ENCODE measurements at places on chromosomes 3 and 15.

DNA sequence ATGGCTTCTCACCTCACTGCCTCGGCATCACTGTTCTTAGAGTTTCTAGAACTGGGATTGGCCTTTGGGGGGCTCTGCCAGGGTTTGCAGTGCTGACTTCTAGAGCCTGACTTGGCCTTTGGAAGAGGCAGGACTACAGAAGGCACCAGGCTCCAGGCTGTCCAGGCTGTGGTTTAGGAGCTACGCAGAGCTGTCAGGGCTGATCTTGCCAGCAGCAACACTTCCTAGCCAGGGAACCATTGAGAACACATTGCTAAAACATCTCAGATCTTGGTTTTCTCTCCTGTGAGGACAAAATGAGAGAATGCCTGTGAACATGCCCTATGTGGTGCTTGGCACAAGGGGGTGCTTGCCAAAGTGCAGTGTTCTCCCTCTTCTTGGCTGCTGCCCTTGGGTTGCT lies 34.6 kb upstream of the APEH start:
- DNase-seq = no peak

DNA sequence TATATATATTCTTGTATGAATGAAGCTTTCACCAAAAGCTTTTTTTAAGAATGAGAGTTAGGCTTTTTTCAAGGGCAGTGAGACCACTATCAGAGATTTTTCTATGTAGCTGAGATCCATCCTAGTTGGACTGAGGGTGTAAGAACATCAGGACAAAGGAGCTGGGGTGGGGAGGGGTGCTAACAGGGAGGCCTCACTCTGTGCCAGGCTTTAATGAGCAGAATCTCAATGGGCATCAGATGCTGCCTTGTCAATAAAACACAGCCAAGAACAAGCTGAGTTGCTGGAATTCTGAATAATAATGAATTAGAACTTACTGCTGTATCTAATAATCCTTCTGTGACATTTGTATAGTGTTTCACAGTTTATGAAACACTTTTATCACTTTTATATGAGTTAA lies 41.4 kb upstream of the USP3 start:
- DNase-seq = no peak

DNA sequence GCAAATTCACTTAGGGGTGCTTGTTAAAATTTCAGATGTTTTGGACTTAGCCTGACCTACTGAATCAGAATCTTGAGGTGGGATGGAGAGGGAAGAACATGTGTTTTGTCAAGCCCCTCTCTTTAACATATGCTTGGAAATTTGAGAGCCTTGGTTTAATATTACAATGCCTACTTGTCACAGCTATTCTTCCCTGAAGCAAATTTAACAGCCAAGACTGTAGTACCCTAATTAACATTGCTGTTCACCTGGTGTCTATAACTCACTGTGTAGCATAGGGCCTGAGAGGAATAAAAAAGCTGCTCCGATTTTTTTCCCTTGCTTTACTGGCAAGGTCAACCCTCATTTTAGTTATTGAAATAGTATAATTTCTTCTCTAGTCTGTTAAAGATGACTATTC lies 880.1 kb downstream of the CADM2 start:
- no peak for DNase-seq

GRCh38 chr3:5021116-5022092 lies 42.2 kb downstream of the BHLHE40 start:
- no peak for DNase-seq

DNA sequence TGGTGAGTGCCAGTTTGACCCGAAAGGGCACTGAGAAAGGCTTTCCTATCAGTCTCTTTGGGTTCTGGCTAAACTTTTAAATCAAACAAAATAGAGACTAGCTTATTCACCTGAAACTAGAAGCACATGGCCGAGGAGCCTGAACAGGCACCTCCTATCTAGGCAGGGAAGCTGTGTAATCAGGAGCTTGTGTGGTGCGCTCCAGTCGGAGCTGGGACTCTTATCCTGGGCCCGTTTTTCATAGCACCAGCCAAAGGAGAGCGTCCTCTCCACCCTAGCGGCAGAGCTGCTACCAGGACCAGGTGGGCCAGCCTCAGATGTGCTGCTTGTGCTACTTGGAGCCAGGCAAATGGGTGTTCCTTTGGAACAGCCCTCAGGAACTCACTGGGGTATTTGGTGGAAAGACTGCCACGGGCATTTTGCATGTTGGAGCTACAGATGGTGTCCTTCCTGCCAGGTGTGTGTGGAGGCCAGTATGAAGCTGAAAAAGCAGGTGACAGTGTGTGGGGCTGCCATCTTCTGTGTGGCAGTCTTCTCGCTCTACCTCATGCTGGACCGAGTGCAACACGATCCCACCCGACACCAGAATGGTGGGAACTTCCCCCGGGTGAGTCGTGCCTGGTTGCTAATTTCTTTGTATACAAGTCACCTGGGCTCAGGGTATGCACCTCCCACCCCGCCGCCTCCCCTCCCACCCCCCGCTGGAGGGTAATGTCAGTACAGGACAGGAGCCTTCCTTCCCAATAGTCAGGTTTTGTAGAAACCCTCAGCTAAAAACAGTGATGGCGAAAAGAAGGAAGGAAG lies 833 bp downstream of the MAN2A2 start:
- DNase-seq = no peak

- no peak for DNase-seq
Measured at GRCh38 chr3:149507491-149508324, 33.2 kb downstream of the TM4SF4 start.

GRCh38 chr3:189902230-189903186 lies 218.2 kb downstream of the P3H2 start:
- DNase-seq = no peak

DNA sequence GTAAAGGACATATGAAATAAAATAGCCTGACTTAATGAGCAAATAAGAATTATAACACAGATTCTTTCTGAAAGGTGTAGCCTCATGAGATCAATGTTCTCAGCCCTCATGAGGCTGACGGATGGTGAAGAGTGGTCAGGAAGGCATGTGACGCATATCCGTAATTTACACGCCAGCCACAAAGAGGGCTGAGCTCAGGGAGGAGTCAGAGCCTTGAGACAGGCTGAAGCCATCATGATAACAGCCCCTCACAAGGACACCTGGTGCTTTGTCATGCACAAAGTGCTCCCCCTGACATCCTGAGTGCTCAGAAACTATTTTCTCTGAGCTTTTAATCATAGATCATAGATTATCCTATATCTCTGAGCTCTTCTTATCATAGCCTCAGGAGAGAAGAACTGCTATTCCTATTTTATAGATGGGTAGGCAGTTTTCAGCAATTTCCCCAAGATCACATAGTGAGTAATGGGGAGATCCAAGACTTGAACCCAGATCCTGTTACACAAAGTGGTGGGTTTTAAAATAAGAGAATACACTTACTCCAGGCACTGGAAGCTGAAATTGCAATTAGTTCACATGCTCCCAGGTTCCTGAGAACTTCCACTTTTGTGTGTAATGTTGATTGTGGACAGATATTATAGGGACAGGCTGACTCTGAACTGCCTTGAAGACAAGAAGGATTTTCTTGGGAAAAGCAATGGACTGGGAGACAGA lies 267.1 kb downstream of the RPLP1 start:
- no peak for DNase-seq

GRCh38 chr15:69389426-69389825 lies 24.7 kb upstream of the KIF23 start:
- no peak for DNase-seq

- DNase-seq = no peak
Measured at GRCh38 chr3:100100425-100100824, 13.9 kb downstream of the FILIP1L start.

- peak; percentile 70 for DNase-seq
Measured at GRCh38 chr3:165837058-165837525, at the start of gene BCHE. Gene BCHE (minus strand): TSS chr3:165837423. CDS start chr3:165831033, 6,390 bp downstream.

DNA sequence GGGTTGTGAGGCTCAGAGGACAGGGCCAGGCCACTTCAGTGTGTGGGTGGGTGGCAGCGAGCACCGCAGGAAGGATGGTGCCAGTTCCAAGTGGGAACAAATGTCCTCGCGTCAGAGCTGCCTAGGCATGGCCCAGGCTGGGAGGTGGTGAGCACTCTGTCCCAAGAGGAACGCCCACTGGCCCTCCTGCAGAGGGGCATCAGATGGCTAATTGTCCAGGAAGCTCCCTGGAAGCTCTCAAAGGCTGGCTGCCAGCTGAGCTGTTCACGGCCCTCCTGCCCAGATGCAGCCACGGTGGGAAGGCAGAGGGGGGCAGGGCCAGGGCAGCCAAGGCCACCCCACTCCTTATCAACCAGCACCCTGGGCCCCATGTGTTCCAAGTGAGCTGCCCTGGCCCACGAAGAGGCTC lies 55.2 kb downstream of the IQSEC1 start:
- no peak for DNase-seq

DNA sequence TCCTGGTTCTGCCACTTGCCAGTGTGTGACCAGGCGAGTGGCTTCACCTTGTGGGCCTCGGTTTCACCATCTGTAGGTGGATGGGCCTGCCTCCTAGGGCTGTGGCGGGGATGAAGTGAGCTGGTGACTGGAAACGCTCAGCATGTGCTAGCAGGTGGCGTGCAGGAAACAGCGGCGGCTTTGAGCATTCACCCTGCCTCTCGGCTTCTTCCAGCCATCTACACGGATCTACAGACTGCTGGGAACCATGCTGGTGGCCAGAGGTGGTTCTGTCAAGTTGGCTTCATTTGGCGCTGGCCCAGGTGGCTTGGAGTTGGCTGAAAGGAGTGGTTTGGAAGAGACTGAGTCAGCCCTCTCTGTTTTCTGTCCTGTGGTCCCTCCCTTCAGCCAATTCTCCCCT lies 106.3 kb downstream of the NUP210 start:
- DNase-seq = no peak

GRCh38 chr15:68822818-68823217 lies 2.1 kb upstream of the ANP32A start:
- no peak for DNase-seq

DNA sequence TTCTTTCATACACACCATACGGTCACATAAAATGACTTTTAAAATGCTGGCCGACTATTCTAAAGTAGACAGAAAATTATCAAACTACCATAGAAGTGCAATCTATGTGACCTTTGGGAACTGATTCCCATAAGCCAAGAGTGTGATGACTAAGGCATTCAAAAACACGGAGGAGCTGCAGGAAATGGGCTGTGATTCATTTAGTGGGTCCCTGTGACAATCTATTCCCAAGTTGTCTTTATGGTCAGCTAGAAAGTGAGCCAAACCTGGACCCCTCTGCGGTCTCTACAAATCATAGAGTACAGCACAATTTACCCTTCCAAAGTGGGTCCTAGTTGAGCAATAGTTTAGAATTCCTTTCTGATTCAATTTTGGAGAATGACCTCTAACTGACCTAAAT lies 251.5 kb upstream of the CBLB start:
- no peak for DNase-seq

- no peak for DNase-seq
Measured at GRCh38 chr3:69698728-69699127, 40.5 kb upstream of the MITF start.

DNA sequence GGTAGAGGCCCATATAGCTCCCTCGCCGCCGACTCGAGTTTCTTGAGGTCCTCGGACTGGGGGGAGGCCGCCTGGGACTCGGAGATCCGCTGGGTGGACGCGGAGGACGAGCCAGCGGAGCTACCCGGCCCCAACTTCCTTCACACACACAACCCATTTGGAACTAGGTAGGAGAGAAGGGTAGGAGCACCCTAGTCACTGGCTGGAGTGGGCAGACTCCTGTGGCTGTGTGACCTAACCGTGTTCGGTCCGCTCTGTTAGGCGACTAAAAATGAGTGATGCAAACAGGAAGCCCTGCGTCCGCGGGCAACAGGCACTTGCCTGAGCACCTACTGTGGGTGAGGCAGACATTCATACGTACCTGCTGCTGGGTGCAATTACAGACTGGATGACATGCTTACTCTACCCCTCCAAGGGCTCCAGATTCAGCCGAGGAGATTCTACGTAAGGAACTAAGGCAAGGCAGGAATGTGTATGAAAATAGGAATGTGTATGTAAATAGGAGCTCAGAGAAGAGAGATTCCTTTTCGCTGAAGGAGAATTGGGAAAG lies 4.6 kb upstream of the SIN3A start:
- peak; percentile 51 for DNase-seq

DNA sequence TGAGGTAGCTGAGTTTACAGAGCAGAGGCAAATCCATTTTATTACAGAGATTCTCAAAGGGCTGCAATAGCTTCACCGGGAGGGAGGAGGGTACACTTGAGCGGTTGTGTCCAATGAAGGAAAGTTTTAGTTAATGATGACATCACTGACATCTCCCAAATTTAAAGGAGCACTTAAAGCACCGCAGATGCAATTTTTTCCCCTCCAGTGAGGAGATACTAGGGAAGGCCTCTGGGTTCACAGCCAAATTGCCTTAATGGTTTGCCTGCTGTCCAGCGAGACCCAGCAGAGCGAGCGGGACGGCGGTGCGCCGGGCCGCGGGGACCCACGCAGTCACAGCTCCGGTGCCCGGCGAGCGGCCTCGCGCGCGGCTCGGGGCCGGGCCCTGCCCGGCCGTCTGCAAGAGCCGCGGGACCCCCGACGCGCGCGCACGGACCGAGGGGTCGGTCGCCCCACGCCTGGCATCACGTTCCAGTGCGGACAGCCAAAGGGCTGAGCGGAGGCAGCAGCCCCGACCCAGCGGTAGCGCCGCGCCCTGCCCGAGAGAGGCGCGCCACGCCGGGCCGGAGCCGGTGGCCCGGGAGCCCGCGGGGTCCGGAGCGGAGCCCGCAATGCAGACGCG lies 160.5 kb upstream of the CHRNA7 start:
- DNase-seq = peak; percentile 42

DNA sequence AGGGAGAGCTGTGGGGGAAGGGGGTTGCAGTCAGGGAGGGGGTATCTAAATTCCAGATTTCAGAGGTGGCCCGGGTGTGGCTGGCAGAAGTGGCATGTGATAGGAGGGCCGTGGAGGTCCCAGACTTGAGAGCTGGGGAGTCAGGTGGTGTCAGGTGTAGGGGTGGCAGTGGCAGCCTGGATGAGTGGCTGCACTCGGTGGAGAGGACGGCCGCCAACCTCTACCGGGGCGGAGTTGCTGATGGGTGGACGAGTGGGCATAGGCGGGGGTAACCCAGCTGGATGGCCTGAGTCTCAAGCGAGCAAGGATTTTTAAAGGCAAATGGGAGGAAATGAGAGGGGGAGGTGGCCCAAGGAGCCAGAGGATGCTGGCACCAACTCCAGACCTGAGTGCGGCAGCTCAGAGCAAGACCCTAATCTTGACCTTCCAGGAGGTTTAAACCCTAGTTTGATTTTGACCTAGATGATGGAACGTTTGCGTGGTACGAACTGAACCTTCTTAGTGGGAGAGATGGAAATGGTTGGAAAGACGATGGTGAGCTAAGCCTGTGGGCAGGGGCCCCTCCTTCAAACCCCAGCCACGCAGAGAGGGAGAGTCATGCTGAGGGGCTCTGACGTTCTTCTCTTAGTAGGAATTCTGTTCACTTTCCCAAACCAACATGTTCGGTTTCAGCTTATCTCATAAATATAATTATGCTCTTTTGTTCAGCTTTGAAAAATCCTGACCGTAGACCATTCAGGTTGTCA lies 8.0 kb downstream of the TRAK1 start:
- DNase-seq = no peak

DNA sequence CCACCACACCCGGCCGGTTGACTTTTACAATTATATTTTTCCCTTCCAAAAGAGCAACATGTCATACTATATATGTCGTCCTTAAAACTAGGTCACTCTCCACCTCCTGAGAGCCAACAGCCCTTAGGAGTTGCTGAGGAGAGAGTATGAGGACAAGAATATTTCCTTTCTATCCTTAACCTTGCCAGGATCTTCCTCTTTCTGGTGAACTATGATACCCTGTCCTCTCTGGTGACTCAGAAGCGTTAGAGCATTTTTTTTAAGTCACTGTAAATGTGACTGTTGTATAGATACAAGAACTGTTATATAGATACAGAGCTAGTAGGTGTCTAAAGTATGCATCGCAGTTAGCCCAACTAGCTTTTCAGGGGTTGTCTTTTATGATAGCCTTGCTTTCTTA lies 33.7 kb upstream of the MTHFS start:
- DNase-seq = no peak

GRCh38 chr3:174270841-174271240 lies 588.3 kb upstream of the NAALADL2 start:
- DNase-seq = no peak

Measured in midbrain (tissue), 1 donor.